ENCODE measurements at places on chromosomes 13 and 19.

DNA sequence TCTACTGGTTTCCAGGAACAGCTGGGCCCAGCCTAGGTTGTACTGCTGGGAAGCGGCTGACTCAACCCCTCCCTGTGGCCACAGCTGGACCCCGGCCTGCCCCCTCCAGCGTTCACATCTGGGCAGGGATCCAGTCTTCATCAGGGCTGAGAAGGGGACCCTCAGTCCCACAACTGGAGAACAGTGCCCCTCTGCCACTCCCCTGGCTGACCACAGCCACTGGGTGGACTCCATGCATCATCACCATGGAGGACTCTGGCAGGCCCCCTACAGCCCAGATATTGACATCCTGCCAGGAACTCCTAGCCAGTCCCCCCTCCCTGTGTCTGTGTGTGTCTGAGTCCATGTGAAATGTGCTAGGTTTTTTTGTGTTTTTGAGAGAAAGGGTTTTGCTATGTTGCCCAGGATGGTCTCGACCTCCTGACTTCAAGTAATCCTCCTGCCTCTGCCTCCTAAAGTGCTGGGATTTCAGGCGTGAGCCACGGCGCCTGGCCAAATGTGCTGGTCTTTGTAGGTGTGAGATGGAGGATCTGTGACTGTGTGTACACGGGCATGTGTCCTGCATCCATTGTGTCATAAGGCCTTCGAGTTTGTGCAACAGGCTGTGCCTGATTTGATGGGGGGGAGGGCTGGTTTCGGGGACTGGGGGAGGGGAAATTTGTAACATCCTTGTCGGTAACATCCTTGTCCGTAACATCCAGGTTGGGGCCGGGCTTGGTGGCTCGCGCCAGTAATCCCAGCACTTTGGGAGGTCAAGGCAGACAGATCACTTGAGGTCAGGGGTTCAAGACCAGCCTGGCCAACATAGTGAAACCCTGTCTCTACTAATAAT lies 4.0 kb upstream of the HOOK2 start:
- peak; percentile 84 for DNase-seq

DNA sequence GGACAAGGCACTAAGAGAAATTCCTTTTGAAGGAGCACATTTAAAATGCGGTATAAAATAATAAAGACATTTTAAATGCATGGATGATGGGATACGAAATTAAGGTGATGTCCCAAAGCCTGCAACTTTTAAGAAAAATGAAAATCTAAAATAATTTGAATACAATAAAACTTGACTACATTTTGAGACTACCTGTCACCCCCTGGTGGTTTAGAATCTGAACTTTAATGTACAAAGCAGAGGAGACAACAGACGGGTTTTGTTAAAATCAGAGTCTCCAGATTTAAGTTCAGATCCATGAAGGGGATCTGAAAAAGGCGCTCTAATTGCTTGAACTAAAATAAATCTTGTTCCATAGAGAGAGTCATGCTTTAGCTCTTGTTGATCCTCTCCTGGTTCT lies 1129.3 kb upstream of the PCDH20 start:
- DNase-seq = no peak

GRCh38 chr19:7789447-7789846 lies 26.4 kb downstream of the CLEC4M start:
- no peak for DNase-seq

DNA sequence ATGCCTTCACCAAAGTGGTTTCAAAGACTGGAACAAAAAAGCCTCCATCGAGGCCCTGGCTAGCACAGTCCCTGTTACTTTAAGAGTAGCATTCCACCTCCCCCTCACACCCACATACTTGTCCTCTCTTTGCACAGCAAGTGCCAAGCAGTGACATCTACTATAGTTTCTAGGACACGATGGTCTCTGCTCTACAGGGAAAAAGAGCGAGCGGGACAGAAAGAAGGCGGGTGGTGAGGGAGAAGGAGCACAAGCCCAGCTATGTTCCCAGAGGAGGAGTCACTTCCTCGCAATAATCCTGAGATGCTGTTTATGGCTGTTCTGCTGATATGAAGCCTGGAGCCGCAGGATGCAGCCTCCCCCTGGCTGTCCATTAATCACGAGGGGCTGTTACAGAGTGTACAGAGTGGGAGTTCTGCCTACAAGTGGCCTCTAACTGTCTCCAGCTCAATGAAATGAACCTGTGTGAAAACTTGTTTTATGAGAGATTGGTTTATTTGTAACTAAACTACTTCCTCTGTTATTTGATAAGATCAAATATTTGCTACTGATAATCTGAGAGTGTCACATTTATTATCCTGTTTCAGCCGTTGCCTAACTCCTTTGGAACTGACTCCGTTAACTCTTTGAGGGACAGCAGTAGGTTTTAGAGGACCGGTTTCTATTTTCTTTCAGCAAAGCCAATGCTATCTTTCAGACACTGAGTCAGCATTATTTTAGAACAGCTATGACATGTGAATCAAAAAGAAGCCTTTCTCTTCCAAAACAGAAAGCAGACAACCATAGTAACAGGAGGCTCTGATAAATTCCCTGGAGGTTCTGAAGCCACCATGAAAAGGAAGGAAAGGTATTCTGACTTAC lies 208.0 kb downstream of the SPRY2 start:
- peak; percentile 73 for DNase-seq

GRCh38 chr13:18991060-18991459 lies 190.6 kb downstream of the TUBA3C start:
- no peak for DNase-seq

GRCh38 chr19:42099336-42099925 lies 23.5 kb downstream of the ZNF574 start:
- no peak for DNase-seq

DNA sequence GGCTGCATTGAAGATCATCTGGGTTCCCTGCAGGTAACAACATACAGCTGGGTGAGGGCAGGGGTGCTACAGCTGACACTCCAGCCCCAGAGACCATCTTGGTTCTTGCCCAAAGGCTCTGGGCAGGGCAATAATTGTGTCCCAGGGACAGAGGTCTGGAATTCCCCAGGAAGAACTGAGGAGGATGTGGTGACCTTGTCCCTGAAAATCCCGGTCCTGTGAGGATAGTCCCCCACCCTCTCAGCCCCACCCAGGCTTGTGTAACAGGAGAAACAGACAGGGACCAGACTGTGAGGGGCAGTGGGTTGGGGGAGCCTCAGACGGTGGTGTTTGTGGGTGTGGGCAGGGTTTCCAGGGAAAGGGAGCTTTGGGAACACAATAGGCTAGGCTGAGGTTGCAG lies 63.5 kb downstream of the COLGALT1 start:
- no peak for DNase-seq

GRCh38 chr19:58520257-58520599 lies 618 bp upstream of the ZBTB45 start:
- no peak for DNase-seq

DNA sequence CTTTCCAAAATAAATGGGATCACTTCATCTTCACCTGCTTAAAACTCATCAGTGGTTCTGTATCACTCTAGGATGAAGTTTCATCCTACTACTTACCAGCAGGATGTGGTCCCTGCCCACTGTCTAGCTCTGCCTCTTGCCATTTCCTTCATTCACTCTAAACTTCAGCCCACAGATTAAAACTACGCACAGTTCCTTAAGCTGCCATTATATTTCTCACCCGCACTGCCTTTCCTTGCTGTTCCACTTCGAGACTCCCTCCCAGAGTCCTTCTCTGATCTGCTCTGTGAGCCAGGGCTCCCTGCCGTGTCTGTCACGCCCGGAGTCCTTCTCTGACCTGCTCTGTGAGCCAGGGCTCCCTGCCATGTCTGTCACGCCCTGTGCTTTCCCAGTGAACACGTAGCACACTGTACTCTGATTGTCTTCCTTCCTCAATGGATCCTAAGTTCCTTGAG lies 52.0 kb upstream of the NPAS1 start:
- no peak for DNase-seq
